Ovary (tissue), 10 donors: ENCODE measurements at places on chromosomes 4 and X. TPM values are rescaled to one million over a fixed set of nuclear protein-coding genes. Genes with fewer than 3 reads are reported as not detected.

Gene AIFM1
- total RNA-seq, result 25.6 TPM

Gene TASL
- total RNA-seq, result 0.12 TPM

Gene ADAMTS3
- total RNA-seq, result 5.7 TPM

Gene MAGED4B
- 9.5 TPM for total RNA-seq

Gene EXOC1L
- not detected for total RNA-seq

Gene NUDT10
- total RNA-seq, result 48.0 TPM

Gene STPG2
- total RNA-seq, result 0.48 TPM

Gene GAGE1
- not detected for total RNA-seq

Gene EVC2
- total RNA-seq, result 16.3 TPM

Gene ENAM
- not detected for total RNA-seq

Gene STATH
- not detected for total RNA-seq

Gene ZNF157
- total RNA-seq, result 0.27 TPM

Gene EPHA5
- 5.6 TPM for total RNA-seq

Gene NPY5R
- not detected for total RNA-seq

Gene SLC2A9
- 10.1 TPM for total RNA-seq

Gene FAM9C
- not detected for total RNA-seq

Gene PASD1
- total RNA-seq, result not detected

Gene GPR143
- total RNA-seq, result 4.1 TPM

Gene S100G
- total RNA-seq, result not detected

Gene MGAT4D
- not detected for total RNA-seq

Gene TCEAL2
- 41.6 TPM for total RNA-seq

Gene IL2
- not detected for total RNA-seq

Gene DCAF8L2
- total RNA-seq, result 1.3 TPM

Gene TLR1
- 7.0 TPM for total RNA-seq

Gene PRRG3
- 9.2 TPM for total RNA-seq

Gene CTAG1B
- total RNA-seq, result not detected

Gene ATOH1
- total RNA-seq, result not detected

Gene THAP9
- total RNA-seq, result 6.0 TPM

Gene AFF2
- 4.6 TPM for total RNA-seq

Gene DDX53
- not detected for total RNA-seq

Gene CNGA2
- total RNA-seq, result not detected

Gene DNAAF6
- total RNA-seq, result not detected

Gene ZNF718
- total RNA-seq, result 12.4 TPM

Gene PRSS12
- total RNA-seq, result 2.4 TPM

Gene NPY1R
- 1.8 TPM for total RNA-seq

Gene DCHS2
- total RNA-seq, result 1.1 TPM

Gene PSMD10
- total RNA-seq, result 36.1 TPM

Gene SPATA4
- total RNA-seq, result not detected

Gene PTPN13
- total RNA-seq, result 38.9 TPM

Gene IL9R
- not detected for total RNA-seq

Gene TNIP3
- not detected for total RNA-seq

Gene FGA
- total RNA-seq, result 0.25 TPM

Gene MAGEB1
- not detected for total RNA-seq

Gene HSD17B11
- 47.2 TPM for total RNA-seq

Gene TENM3
- total RNA-seq, result 5.4 TPM

Gene SLIT2
- total RNA-seq, result 17.6 TPM
